Activated T-helper 9 cell treated with anti-CD3 and anti-CD28 coated beads, Interleukin-2, amount 50 U/mL, for 16 hours (primary cell): ENCODE measurements at places on chromosomes 2 and 18.

- no peak for DNase-seq
Observed at GRCh38 chr2:239563561-239563960, 162.7 kb upstream of the HDAC4 start.

- DNase-seq = no peak
Observed at GRCh38 chr2:223003191-223003590, 48.8 kb upstream of the KCNE4 start.

GRCh38 chr2:84748341-84748740 is 132.5 kb downstream of the TRABD2A start:
- DNase-seq = no peak

GRCh38 chr2:63581298-63581961 is 6.8 kb downstream of the WDPCP start:
- DNase-seq = no peak

GRCh38 chr2:54945391-54946219 is 104.6 kb downstream of the RTN4 start:
- DNase-seq = no peak

DNA sequence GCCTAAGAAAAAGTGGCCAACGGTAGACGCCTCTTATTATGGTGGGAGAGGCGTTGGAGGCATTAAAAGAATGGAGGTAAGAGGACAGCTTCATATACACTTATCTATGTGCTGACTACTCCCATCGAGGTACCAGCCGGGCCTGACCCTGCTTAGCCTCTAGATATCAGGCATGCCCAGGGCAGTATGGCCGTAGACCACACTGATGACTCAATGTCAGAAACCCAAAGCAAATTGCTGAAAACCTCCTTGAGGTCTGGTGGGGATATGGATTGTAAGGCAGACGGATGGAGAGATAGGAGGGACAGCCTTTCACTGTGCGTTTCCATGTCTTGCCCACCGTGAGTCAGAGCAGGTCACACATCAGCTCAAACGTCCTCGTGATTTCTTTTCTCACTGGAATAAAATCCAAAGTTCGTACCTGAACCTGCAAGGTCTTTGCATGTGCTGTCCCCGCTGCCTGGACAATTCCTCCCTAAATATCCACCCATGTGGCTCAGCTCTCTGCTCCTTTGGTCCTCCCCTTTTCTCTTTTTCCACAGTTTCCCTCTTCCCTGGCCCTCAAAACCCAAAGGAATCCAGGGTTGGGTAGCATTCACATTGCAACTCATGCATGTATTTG is 168.9 kb downstream of the ANTXR1 start:
- no peak for DNase-seq

DNA sequence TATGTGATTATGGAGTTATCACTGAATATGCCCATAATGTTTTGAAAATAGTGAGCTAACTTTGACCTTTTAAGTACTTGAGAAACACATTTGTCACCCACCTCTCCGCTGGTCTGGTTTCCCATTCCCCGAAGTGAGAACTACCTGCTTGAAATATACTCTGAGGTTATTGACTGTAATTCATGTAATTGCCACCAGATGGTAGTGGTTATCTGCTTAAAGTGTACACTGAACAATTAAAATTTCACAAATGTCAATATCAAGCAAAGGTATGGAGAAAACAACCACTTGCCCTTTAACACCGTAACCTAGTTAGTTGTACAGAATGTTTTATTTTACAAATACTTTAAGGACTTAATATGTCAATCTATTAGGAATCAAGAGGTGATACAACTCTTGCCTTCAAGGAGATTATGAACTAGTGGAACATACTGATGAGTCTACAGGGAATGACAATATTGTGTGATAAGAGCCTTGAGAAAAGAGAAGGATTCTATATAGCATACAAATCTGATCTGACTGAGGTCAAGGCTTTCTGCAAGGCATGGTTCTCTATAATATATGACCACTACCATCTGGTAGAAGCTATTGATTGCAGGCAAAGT is 316.8 kb upstream of the KCNH7 start:
- DNase-seq = no peak

GRCh38 chr2:97742381-97742847 is 29.0 kb downstream of the ZAP70 start:
- no peak for DNase-seq

DNA sequence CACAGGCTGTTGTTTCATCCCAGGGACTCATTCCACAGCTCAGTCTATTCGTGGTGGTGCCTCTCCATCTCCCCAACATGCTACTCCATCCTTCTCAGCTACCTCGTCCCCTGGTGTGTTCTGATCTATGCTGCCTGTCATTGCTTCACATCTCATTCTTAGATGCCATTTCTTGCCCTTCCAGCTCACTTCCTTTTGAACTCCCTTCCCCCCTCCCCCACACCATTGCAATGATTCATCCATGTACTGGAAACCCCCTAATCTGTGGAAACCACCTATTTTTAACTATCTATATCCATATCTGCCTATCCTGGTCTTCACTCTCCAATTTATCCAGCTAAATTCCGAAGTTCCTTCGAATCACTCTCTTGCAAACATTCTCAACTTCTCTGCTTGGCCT is 65.7 kb upstream of the PARD3B start:
- DNase-seq = no peak

GRCh38 chr18:62625019-62625418 is 90.3 kb upstream of the PHLPP1 start:
- no peak for DNase-seq

DNA sequence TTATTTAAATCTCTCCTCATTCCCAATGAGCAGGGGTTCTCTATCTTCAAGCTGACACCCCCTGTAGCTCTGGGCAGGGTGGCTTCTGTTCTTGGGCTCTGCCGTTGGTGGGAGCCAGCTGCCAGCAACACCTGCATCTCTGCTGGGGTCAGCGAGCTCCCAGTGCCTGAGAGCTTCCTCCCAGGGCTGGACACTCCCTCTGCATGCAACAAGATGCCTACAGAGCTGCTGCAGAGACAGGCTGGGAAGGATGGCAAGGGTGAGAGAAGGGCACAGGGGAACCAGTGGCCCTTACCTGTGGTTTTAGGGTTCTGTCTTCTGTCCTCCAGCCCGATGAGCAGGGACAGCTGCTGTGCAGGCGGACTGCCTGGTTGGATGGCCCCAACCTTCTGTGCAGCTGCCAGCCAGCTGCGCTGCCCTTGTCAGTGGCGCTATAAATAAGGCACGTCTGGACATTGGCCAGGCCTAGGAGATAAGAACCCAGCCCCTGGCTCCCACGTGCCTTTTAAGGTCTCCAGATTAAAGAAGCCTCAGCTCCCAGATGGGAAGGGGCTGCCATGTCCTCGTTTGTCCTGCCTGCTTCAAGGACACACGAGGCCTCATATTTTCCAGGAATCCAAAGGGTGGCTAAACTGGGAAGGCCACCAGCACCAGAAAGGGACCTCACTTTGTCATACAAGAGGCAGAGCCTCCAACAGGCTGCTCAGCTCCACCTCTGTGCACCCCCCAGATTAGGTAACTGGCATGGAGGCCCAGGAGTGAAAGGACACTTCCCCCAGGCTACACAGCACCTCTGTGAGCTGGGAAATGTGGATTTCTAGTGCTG is 39.5 kb upstream of the FHL2 start:
- no peak for DNase-seq

GRCh38 chr2:9763356-9764152 is 79.7 kb upstream of the TAF1B start:
- no peak for DNase-seq

DNA sequence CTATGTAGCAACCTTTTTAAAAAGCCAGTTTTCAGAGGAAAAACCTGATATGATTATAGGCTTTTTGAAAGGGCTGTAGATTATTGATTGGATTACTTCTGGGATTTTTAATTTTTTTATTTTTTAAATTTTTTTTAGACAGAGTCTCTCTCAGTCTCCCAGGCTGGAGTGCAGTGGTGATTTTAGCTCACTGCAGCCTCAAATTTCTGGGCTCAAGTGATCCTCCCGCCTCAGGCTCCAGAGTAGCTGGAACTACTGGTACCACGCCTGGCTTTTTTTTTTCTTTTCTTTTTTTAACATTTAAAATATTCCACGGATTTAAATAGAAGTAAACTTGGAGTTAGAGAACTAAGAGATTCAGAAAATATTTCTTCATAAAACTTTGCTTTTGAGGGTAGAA is 1.2 kb downstream of the MRPL19 start:
- no peak for DNase-seq

GRCh38 chr2:162212366-162212765 is 30.9 kb downstream of the FAP start:
- DNase-seq = no peak

DNA sequence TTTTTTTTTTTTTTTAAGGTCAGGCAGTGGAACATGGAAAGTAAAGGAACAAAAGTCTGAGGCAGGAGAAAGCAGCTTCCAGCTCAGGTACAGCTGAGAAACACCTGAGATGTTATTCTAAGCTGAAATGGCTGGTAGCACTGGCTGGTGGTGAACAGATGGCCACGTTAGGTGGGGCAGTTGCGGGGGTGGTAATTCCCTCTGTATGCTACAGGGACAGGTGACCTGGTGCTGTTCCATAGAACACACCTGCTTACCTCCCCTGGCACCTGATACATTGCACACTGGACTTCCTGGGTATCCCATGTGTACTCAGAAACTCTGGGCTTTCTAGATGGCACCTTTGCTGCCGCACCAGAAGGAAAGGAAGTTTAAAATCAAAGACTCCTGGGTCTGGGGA is 333.3 kb downstream of the SLC8A1 start:
- DNase-seq = no peak

- DNase-seq = no peak
Observed at GRCh38 chr2:27086724-27087593, at the start of gene KHK. Gene KHK, plus strand, starts transcription at chr2:27086772. Its CDS starts 488 bp downstream, at chr2:27087260.

GRCh38 chr2:175957845-175958244 is 44.2 kb downstream of the LNPK start:
- no peak for DNase-seq

GRCh38 chr2:39942950-39943349 is 163.9 kb upstream of the THUMPD2 start:
- no peak for DNase-seq

DNA sequence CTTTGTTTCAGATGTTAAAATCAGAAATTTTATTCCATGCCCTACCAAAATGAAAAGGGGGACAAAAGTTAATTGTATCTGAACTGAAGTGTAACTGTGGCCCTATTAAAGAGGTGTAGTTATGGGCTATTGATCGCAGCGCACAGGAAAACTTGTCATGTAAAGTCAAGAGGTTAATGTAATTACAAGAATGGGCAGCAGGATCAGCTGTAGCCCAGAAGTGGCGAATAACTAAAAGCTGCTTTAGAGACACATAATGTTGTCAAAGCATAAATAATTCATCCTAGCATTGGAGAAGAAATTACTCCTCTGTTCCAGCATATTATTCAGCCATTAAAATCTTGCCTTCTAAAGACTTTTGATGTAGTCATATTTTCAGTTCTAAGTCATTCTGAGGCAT is 211.8 kb downstream of the EPHA4 start:
- no peak for DNase-seq

GRCh38 chr2:17362956-17363355 is 155.3 kb downstream of the RAD51AP2 start:
- DNase-seq = no peak

- DNase-seq = no peak
Observed at GRCh38 chr2:57278451-57278850, 768.2 kb upstream of the VRK2 start.

GRCh38 chr18:22932885-22933205 is 283 bp upstream of the RBBP8 start:
- DNase-seq = no peak

- DNase-seq = no peak
Observed at GRCh38 chr2:74286725-74287124, 56.5 kb downstream of the SLC4A5 start.

DNA sequence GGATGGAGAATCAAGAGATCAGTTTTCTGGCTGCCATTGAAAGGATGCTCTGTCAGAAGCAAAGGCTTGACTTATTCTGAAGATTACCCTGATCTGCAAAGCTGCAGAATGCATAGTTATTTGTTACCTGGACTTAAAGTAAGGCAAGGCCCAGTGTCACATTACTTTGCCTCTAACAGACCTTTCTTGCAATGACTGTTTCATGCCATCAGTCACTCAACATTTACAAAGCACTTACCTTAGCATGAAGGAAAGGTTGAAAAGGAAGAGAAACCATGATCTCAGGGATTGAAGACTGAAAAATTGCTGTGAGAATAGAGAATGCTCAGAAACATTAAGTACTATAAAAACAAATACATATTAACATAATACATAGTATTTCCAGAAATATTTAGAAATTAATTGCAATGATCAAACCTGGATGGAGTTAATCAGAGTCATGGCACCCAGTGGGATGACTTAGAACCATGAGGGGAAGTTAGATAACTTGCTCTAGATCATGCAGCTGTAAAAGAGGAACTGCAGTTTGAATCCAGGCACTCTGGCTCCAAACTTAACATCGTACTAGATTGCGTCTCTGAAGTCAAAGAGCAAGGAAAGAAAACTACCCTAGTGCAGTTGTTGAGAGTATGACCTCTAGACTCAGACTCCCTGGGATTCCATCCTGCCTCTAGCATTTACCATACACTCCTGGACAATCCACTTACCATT is 26.5 kb upstream of the FAM117B start:
- DNase-seq = no peak

DNA sequence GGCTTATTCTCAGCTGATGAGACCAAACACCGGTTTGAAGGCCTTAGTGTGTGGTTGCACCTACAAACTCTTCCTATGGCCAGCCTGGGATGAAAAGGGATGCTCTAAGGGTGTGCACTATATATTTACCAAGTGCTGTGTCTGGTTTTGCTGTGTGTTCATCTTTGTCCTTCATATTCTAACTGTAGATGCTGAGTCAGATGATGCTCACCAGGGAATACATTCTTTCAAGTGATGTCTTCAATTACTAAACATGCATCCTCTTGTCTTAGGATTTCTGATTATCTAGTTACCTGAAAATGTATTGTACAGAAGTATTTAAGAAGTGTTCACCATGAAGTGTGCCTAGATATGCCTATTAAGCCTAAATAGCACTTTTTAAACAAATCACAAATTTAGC is 1111.6 kb upstream of the ZEB2 start:
- no peak for DNase-seq

DNA sequence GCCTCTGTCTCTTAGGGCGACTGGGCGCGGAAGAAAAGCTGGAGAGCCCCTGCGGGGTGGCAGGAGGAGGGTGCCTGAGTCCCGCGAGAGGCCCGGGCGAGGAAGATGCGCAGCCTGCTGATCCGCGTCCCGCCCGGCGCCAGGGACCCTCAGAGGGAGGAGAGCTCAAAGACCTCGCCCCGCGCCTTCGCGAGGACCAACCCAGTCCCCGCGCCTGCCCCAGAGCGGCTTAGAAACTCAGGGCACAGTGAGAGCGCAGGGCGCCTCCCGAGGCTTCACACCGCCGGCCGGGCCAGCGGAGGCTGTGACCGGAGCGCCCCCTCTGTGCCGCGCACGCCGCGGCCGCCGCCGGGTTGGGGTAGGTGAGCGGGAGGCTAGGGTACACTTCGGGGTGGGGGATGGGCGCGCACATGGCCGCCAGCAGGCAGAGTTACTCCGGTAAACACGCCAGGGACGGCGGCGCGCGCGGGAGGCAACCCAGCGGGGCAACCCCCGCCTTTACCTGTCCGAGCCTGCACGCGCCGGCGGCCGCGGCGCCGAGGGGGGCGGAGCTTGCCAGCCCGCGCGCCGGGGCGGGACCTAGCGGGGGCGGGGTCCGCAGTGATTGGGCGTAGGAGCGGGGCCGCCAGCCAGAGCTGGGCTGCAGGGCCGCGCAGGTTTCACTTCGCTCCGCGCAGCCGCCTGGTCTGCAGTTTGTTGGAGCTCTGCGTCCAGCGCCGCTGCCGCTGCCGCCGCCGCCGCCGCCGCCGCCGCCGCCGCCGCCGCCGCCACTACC is at the start of gene BCL2L11:
Gene BCL2L11, plus strand, starts transcription at position 662 of the 775 bp plus-strand sequence. CDS start 2,832 bp downstream, outside the sequence.
- peak; percentile 84 for DNase-seq

- no peak for DNase-seq
Observed at GRCh38 chr2:237198164-237198855, 112.6 kb downstream of the COPS8 start.

- DNase-seq = no peak
Observed at GRCh38 chr2:105099153-105099552, 61.3 kb downstream of the MRPS9 start.
